ENCODE measurements at places on chromosomes 16 and 17.

DNA sequence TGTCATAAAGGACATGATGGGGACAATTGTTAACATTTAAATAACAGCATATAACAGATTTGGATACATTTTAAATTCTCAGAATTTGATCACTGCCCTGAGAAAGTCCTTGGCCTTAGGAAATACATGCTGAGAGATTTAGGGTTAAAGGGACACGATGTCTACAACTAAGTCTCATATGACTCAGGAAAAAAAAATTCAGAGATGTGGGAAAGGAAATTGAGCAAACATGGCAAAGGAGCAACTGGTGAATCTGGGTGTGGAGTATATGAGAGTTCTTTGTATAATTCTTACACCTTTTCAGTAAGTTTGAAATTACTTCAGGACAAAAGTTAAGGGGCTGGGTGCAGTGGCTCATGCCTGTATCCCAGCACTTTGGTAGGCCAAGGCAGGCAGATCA lies 18.2 kb downstream of the MPP3 start:
- DNase-seq: peak; percentile 10

GRCh38 chr17:74778960-74779359 lies 2.8 kb upstream of the NAT9 start:
- no peak for DNase-seq

DNA sequence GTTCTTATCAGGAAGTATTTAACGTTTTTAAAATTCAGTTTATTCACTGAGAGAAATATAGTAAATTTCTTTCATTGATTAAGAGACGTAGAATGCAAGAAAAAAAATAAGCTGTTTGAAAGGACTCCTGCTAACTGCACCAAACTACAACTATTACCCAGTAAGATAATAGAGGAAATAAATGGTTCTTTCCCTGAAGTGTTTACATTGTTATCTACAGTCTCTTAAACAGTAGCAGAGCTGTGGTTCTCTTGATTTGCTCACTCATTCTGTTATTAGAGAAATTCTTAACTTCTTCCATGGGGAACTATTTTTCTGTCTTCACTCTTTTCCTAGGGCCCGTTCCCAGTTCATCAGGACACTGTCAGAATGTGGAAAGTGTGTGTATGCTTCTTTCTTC lies 973.0 kb downstream of the KCNJ2 start:
- DNase-seq: no peak

GRCh38 chr17:76925441-76925891 lies 57.3 kb downstream of the MGAT5B start:
- no peak for DNase-seq
